ENCODE measurements at places on chromosomes 7 and 10.
A peak's percentile ranks its signal among the peaks of the same experiment; 100 is the strongest.

DNA sequence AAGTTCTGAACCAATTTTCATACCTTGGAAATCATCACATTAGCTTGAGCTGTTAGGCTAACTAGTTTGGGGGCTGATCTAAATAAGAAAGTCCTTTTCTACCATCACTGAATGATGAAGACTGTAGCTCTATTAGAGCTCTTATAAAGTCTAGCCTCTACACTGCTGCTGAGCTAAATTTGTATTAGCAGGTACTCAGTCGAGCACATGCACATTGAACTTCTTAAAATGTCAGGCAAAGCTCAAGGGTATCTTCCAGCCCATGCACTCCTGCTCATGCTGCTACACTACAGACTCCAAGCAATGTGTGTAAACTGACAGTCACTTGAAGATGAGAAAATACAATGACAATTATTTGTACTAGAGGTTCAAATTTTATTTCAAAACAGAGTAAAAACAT lies 158.8 kb upstream of the TMEM229A start:
- no peak for DNase-seq

GRCh38 chr10:124734311-124735166 lies 9.6 kb downstream of the FAM53B start:
- peak; percentile 85 for DNase-seq

DNA sequence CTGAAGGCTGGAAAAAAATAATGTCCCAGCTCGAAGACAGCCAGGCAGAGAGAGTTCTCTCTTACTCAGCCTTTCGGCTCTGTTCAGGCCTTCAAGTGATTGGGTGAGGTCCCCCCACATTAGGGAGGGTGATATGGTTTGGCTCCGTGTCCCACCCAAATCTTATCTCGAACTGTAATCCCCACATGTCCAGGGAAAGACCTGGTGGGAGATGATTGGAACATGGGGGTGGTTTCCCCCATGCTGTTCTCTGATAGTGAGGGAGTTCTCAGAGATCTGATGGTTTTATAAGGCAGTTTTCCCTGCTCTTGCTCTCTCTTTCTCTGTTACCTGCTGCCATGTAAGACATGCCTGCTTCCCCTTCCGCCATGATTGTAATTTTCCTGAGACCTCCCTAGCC lies 36.6 kb upstream of the LEP start:
- DNase-seq: no peak

DNA sequence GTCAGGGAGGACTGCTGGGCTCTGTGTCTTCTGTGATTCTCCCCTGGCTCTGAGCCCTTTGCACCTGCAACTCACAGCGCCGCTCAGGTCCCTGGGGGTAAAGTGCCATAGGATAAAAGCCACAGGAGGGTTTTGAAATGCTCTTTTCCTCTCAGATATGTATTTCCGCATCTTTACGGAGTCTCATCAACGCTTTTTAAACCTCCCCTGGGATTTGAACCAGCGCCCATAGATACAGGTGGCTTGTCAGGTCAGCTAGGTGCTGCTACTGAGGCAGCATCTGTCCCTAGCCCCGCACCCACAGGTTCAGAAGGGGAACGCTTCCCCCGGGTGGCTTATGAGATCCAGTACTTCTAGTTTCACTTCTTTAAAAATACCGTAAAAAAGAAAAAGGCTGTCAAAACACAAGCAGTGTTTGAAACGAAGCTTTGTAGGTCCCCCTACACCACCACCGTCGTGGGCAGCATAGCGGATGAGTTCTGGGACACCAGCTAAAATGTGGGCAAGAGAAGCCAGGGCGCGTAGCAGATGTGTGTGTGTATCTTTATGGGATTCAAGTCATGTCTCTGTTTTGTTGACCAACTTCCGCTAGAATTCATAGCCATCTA lies 173.5 kb downstream of the CUX1 start:
- DNase-seq: no peak

GRCh38 chr7:771234-772004 lies 44.3 kb upstream of the PRKAR1B start:
- no peak for DNase-seq

DNA sequence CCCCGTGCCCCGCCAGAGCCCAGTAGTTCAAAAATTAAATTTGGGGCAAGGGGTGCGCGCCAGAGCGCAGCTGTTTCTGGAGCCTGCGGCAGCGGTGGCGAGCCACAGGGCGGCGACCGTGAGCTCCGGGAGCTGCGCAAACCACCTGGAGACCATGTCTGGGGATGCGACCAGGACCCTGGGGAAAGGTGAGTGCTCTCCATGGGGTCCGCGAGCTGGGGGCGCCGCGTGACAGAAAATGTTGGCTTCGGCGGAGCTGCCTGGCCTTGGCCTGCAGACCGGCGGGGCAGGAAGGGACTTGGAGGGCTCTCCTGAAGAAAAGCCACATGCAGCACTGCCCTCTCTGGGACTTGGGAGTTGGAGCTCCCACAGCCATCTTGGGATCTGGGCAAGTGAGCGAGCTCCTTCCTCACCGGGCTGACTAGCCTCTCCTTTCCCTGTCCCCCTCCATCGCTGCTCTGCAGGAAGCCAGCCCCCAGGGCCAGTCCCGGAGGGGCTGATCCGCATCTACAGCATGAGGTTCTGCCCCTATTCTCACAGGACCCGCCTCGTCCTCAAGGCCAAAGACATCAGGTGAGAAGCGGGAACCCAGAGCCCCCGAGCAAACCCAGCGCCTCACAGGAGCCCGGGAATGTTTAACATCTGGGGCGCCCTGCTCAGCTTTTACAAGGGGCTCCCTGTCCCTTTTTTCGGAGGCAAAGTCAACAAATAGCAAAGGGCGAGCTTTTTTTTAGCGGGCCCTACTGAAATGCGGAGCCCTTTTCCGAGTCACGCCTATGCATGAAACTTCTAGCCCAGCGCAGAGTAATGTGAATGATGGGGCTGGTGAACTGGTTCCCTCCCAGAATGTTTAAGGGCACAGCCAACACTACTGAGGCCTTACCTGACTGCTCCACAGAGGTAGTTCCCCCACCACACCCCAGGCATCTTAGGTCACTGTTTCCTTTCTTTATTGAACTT lies 6.1 kb downstream of the GSTO2 start:
- no peak for DNase-seq

DNA sequence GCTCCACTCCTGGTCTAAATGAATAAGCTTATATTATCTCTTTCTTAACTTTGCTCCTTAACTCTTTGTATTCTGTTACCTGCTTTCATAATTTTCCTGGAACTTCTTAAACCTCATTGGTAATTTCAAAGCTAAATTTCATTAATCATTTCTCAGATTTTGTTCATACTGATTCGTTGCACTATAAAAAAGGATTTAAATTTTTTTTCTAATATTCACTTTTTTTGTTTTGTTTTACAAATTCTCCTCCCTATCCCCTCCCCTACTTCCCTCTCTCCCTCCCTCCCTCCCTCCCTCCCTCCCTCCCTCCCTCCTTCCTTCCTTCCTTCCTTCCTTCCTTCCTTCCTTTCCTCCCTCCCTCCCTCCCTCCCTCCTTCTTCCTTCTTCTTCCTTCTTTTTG lies 14.7 kb downstream of the ST7 start:
- DNase-seq: no peak

DNA sequence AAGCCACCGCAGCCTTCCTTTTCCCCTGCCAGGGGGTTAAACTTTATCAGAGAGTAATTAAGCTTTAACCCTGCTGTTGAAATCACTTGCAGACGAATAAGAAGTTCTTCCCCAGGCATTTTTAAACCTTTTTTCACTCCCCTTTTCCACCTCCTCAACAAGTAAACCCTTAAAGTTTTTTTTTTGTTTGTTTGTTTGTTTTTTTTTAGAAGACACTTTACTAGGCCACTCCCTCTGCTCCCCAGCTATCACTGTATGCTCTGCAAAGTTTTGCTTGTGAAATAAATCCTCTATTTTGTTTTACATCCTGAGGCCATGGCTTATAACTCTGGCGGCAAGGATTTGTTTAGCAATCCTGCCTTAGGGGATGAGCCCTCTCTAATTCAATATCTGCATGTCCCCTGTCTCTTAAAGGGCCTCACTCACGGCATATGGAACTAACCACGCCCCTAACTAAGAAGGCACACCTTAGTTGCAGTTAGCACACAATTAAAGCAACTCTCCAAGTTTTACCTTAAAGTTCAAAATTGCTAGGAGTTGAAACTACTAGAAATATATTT lies 1354.7 kb upstream of the LRRTM3 start:
- DNase-seq: no peak

- no peak for DNase-seq
Observed at GRCh38 chr10:15485684-15486316, 114.7 kb upstream of the FAM171A1 start.

DNA sequence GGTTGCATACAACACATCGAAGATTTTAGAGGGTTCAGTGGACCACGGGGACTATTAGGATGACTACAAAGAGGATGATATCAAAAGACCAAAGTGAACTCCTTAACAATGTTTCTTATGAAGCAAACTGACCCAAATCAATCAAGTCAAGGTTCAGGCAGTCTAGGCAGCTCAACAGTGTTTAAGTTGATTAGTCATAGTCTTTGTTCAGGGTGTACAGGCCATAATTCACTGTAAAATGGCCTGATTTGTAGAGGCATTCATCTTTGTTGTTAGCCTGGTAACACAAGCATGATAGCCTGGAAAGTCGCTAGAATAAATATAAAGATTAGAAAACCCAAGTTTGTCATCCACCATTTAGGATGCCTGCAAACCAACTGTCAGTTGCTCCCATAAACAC lies 32.6 kb downstream of the ANTXRL start:
- DNase-seq: no peak

- DNase-seq: no peak
Observed at GRCh38 chr10:36778651-36779050, 346.7 kb upstream of the ANKRD30A start.

DNA sequence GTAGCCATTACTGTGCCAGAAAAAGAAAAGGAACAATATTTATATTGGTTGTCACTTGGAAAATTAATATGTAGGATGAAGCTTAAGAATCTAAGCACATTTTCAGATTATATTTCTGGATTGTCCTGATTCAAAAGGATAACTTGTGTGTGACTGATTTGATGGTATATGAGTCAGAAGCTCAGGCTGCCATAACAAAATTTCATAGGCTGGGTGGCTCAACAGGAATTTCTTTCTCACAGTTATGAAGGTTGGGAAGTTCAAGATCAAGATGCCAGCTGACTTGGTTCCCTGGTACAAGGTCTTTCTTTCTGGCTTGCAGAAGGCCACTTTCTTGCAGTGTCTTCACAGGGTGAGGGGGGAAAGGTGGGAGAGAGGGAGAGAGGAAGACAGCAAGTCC lies 108.5 kb downstream of the ST7 start:
- DNase-seq: no peak

DNA sequence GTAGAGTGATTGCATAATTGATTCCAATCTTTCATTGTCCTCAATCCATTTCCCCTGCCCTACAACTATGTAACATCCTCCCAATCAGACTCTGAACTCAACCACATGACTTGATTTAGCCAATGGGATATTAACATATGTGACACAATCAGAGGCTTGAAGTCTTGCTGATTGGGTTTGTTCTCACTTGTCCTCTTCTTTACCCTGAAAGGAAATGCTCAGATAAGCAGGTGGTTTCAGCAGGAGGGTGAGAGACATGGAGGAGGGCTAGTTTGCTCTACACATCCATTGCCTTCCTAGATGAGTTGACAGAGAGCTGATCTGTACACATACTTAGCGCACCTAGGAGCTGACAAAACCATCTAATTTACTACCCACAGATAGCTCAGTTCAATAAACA lies 669.4 kb downstream of the NRG3 start:
- no peak for DNase-seq

DNA sequence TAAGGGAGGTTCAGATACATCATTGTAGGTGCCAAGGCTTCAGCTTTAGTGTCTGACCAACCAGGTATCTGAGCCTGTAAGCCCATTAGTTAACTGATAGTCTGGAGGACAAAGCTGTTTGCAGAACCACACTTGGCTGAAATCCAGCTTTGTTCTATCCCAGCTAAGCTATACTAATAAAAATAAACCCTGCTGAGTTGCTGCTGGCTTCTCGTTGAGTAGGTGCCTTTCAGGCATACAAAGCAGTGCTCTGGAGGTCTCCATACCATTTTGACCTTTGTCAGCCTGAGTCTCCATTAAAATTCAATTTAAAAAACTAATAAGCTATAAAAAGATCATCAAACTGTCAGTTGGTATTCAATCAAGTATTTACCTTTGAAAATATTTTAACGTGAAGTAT lies 22.0 kb downstream of the CDCA7L start:
- no peak for DNase-seq

DNA sequence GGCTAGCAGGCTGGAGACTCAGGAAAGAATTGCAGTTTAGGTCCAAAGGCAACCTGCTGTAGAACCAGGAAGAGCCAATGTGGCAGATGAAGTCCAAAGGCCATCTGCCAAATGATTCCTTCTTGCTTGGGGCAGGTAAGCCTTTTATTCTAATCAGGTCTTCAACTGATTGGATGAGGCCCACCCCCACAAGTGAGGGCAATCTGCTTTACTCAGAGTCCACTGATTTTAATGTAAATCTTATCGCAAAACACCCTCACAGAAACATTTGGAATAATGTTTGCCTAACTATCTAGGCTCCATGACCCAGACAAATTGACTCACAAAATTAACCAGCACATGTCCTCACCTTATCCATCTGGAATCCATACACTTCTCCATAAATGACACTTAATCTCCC lies 7.8 kb downstream of the GIMAP8 start:
- DNase-seq: no peak

DNA sequence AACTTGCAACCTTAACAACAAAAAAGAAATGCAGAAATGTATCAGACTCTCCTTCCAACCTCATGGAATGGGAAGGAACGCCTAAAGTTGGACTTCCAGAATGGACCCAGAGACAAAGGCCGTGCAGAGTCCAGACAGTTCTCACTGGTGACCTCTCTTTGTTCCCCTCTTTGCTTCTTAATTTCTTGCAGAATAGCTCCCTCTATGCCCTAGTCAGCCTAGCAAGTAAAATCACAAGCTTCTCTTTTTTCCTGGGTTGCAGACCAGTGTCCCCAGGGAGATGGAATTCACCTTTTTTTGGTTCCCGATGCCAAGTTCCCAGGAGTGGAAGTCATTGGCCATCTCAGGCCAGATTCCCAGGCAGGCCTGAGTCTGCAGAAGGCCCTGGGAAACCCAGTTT lies 278.0 kb downstream of the CCSER2 start:
- DNase-seq: no peak

Data from mesenteric fat pad (tissue), 1 donor.